ENCODE measurements at places on chromosomes 3 and 15.

DNA sequence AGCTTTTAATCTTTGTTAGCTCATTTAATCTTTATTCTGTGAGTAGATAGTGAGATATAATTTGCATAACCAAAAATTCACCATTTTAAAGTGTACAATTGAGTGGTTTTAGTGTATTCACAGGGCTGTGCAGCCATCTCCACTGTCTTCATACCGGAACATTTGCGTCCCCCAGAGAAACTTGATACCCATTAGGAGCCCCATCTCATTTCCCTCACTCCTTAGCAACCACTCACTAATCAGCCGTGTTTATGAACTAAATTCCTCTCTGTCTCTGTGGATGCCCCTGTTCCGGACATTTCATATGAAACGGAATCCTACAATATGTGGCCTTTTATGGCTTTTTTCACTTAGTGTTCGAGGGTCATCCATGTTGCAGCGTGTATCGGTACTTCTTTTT lies 38.2 kb downstream of the PAK2 start:
- no peak for DNase-seq

GRCh38 chr3:12822725-12823373 lies 18.5 kb downstream of the RPL32 start:
- no peak for DNase-seq

DNA sequence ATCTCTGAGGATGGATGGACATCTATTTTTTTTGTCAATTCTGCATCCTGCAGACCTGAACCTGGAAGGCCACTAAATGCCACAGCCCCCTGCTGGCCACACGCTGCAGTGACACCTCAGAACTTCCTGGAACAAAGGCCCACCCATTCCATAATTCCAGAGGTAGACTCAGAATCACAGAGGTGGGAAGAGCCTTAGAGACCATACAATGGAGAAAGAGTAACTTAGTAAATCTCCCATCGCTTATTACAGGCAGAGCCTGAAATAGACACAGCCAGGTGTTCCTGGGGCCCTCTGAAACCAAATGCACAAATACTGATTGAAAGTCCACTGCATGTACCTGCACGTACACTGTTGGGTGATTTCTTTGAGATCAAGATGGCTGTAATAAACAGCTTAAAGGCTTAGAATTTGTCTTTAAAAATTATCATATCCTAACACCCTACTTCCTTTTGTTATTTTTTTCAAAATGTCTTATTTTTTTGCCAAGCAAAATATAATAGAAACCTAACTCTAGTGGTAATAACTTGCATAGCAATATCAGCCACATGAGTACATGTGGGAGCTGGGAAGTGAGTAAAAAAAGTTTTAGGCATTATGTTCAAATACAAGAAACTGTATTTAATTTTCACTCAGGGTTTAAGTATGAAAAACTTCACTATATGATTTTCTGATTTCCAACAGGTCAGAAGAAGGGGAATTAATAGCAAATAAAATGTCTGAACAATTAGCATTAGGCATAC lies 62.7 kb downstream of the EOMES start:
- peak; percentile 55 for DNase-seq

GRCh38 chr3:168052515-168052914 lies 43.2 kb downstream of the GOLIM4 start:
- no peak for DNase-seq

- DNase-seq = no peak
These were observed 940 bp downstream of the BOC start for GRCh38 chr3:113212150-113212843.

DNA sequence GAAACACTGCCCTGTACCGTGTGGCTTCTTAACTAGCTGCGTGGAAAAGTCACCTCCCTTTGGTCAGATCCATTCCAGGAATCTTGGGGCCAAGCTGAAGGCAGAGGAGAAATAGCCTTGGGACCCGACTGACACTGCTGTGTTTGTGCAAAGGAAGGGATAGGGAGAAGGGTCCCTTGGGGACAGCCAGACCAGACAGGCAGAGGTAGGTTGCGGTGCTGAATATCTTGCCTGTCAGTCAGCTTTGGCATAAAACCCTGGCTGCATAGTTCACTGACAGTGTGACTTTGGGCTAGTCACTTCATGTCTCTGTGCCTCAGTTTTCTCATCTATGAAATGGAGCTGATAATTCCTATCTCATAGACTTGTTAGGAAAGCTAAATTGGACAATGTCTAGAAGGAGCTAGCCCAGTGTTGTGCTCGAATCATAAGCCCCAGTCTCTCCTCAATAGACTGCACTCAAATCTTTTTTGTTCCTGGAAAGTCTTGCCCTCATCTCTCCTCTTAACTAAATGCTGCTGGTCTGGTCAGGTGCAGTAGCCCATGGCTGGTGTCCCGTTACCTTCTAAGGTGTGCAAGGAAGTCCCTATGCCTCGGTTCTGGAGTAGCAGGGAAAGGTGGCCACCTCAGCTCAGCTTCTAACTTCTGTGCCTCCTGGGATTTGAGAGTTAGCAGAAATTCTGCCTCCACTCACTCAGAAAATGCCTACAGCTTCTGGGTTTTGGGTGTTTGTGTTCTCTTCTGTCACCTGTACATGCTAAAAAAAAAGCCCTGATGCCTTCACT lies 25.8 kb downstream of the FGD5 start:
- no peak for DNase-seq

DNA sequence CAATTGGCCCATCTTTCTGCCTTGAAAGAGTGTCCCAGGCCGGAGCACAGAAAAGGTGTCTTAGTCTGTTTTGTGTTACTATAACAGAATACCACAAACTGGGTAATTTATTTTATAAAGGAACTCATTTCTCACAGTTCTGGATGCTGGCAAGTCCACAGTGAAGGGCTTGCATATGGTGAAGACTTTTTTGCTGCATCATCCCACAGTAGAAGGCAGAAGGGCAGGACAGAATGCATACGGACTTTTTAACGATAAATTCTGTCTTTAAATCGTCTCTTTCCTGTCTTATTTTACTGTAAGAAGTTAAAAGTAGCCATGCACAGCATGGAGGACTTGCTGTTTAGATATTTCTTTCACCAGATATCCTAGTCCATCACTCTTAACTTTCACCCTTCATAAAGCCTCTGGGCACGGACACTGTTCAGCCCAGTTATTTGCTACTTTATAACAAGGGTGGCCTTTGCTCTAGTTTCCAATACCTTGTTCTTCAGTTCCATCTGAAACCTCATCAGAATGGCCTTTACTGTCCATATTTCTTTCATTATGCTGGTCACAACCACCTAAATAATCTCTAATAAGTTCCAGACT lies 10.3 kb upstream of the EIF1B start:
- no peak for DNase-seq

GRCh38 chr3:50635066-50635465 lies 18.1 kb downstream of the MAPKAPK3 start:
- no peak for DNase-seq

DNA sequence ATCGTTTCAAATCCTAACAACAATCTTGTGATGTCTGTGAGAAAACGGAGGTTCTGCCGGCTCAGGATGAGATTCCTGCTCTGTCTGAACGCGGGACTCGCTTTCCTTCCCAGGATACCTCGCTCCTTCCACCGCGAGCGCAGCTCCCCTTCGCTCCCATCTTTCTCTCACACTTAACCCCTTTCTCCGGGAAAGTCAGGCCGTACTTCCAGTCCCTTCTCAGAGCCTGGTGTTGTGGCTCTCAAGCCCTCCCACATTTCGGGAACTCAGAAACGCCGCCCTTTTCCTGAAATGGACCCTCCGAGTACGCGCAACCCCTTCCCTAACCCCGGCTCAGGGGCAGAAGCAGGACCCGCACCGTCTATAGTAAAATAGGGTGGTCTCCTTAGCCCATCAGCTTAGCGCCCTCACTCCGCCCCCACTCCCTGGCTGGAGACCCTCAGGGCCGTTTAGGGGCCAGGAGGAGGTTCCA lies 378 bp upstream of the FEM1B start:
- DNase-seq = no peak

GRCh38 chr3:138219255-138219654 lies 32.2 kb downstream of the ARMC8 start:
- no peak for DNase-seq

- no peak for DNase-seq
These were observed 27.5 kb upstream of the TM4SF19 start for GRCh38 chr3:196365736-196366135.

DNA sequence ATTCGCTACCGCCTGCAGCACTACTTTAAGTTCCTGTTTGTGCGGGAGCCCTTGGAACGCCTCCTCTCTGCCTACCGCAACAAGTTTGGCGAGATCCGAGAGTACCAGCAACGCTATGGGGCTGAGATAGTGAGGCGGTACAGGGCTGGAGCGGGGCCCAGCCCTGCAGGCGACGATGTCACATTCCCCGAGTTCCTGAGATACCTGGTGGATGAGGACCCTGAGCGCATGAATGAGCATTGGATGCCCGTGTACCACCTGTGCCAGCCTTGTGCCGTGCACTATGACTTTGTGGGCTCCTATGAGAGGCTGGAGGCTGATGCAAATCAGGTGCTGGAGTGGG lies 995 bp downstream of the CHST14 start:
- DNase-seq = peak; percentile 16

- no peak for DNase-seq
These were observed 22.5 kb upstream of the C15orf39 start for GRCh38 chr15:75178938-75179745.

GRCh38 chr15:41494190-41494921 lies 682 bp downstream of the ITPKA start:
- DNase-seq = no peak

- DNase-seq = no peak
These were observed 109.1 kb downstream of the BDH1 start for GRCh38 chr3:197446700-197447056.

GRCh38 chr3:41247055-41248004 lies 48.0 kb downstream of the CTNNB1 start:
- DNase-seq = no peak

GRCh38 chr3:14537590-14538450 lies 2.3 kb downstream of the GRIP2 start:
- DNase-seq = no peak

- no peak for DNase-seq
These were observed 64.8 kb downstream of the IGF2BP2 start for GRCh38 chr3:185760088-185760487.

- no peak for DNase-seq
These were observed 60.1 kb upstream of the PFN2 start for GRCh38 chr3:150030841-150031240.

GRCh38 chr15:86903642-86904421 lies 824.2 kb downstream of the AGBL1 start:
- no peak for DNase-seq

GRCh38 chr15:88231909-88232644 lies 24.5 kb downstream of the NTRK3 start:
- DNase-seq = no peak

DNA sequence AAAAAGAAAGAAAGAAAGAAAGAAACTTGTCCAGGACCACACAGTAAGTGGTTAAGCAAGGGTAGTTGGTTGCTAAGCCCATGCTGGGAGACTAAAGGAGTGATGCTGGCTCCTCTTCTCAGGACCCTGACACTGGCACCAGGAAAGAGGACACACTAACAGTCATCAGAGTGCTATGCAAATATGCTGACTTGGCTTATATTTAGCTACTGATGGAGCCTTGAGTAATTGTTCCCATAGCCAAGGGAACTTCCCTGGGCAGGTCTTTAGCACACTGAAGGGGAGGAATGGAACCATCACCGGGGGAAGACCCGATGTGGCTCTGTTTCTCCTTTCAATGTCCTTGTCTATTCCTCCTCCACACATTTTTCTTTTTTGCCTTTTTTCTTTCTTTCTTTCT lies 6.2 kb downstream of the TMEM40 start:
- no peak for DNase-seq

DNA sequence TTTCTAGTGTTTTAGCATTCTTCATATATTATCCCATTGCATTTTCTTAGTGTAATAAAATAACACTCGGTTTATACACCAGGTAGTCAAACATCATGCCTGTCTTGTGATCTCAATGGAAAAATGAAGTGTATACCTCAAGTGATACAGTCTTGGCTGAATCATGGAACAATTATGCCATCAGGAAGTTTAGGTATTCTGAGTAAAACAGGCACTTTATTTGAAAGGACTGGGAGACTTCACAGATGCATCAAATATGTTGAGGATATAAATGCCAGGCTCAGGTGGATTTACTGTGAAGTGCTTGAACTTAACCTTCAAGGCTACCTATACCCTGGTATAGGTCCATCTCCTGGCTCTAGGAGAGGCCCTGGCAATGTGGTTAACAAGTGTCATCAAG lies 8.5 kb downstream of the TGFBR2 start:
- no peak for DNase-seq

DNA sequence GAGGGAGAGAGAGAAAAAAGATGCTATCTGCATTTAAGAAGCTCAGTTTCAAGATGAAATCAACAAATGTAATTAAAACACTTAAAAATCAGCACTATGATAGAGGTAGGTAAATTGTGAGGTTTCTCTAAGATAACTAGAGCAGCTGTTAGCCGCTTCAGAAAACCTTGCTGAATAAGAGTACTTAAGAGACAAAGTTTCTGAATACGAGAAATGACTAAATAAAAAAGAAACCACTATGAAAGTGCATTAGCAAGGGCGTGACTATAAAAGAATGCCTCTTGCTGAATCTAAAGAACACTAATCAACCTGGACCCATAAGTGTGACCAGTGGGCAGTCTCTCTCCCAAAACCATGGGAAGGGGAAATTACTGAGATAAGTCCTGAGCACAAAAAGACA lies 41.8 kb downstream of the IQCB1 start:
- DNase-seq = no peak

DNA sequence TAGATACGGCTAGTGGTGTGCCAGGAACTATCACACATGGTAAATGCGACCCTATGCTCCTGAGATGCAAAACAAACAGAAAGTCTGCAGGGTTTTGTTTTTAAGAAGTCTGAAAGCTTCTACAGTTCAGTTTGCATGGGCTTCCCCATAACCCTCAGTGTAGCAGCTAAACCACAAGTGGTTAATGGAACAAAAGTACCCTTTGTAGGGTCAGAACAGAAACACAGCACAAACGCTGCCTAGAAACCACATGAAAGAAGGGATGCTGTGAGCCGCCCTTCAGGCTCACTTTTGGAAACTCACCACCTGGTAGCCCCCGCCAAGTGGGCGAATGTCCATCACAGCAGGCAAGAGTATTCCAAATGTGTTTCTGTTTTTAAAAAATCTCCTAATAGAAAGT lies 46.2 kb downstream of the CTDSPL start:
- no peak for DNase-seq

GRCh38 chr15:72570059-72570458 lies 84.4 kb upstream of the GOLGA6B start:
- no peak for DNase-seq

GRCh38 chr15:30905821-30906220 lies 2.1 kb downstream of the FAN1 start:
- no peak for DNase-seq

GRCh38 chr15:88428053-88428452 lies 39.1 kb downstream of the MRPL46 start:
- DNase-seq = no peak

All from CD4-positive, alpha-beta T cell treated with Interleukin-2 at 100 ng/mL for 4 hours (primary cell).